HL-60 (cell line): ENCODE measurements at places on chromosomes 13 and 19.

GRCh38 chr19:7618348-7618747 lies 11.0 kb downstream of the XAB2 start:
- DNase-seq, result no peak

GRCh38 chr19:38674388-38675171 lies 27.1 kb downstream of the ACTN4 start:
- DNase-seq, result no peak

GRCh38 chr13:27170516-27171243 lies 931 bp downstream of the USP12 start:
- DNase-seq, result peak; percentile 32

DNA sequence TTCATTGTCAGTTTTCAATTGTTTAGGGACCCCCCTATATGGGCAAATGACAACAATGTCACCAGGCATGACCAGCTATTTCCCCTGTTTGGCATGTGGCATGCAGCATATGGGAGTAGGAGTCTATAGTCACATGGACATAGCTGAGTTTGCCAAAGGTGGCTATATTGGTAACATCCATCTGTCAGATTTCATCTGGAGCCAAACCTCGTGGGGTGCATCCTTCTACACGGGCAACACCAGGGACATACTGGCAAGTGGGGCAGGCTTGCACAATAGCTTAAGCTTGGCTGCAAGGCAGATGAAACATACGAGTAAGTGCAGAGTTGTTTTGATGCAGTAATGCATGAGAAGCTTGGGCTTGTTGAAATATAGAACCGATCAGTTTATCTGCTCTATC lies 24.5 kb upstream of the ZNF816 start:
- no peak for DNase-seq

DNA sequence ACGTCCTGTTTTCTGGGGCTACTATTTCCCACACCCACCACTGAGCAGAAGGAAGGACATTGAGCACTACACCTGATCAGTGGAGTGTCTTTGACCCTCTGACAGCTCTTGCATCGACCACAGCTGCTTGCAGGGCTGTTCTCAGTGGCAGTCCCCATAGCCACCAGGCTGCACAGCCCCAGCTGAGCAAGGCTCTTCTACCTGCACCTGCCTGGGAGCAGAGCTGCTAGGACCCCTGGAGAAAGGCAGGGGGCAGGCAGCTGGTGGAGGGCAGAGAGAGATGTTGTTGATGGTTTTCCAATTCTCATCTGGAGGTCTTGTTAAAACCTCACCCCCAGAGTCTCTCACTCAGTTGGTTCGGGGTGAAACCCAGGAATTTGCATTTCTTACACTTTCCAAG lies 361.8 kb upstream of the ZNF507 start:
- DNase-seq, result no peak

GRCh38 chr19:12139269-12139668 lies 881 bp downstream of the ZNF20 start:
- no peak for DNase-seq

DNA sequence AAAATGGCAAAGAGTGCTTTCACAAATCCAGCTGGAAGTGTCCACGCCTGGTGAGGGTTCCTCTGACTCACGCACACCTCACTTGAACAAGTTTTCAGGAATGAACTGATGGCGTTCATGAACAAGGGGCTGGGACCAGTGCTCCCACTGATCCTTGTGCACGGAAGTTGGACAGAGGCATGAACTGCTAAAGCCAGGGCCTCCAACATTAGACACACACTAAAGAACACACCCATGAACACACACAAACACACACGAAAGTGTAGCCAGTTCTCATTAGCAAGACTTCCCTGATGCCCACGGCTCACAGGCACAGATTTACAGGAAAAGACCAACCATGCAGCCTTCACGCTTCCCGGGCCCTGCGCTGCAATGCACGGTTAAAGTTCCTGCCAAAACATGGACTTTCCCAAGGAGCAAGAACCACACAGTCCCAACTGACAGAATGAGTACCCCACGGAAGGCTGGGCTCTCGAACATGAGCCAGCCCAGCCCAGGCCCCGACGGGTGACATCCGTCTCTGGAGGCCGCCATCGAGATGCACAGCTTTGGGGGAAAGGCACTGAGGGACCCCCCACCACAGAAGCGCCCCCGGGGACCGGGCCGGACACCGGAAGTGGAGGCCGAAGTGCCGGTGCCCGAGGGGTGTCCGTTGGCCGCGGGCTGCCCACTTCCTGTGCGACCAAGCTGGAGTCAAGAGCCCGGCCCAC lies 808 bp downstream of the DNMT1 start:
- no peak for DNase-seq

GRCh38 chr13:21785990-21786389 lies 115.1 kb downstream of the FGF9 start:
- DNase-seq, result no peak
